AG20443 (cell line): ENCODE measurements at places on chromosomes 4 and X.

DNA sequence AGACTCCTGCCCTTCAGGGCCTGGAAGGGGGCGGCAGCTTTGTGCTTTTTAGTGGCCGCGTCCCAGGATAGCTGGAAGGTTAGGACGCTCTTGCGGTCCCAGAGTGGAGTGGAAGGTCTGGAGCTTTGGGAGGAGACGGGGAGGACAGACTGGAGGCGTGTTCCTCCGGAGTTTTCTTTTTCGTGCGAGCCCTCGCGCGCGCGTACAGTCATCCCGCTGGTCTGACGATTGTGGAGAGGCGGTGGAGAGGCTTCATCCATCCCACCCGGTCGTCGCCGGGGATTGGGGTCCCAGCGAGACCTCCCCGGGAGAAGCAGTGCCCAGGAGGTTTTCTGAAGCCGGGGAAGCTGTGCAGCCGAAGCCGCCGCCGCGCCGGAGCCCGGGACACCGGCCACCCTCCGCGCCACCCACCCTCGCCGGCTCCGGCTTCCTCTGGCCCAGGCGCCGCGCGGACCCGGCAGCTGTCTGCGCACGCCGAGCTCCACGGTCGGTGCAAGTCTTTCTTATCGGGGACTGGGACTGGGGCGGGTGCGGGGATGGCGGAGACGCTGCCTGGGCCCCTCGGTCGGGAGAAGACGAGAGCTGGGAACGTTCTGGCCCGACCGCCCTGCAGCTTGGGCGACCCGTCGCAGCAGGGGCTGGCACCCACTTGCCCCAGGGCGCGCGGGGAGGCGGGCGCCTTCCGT, at the start of gene EDNRA:
TSS of gene EDNRA (plus strand) at position 207 of the 686 bp plus-strand sequence. CDS start 4,585 bp downstream, outside the sequence.
- peak; percentile 78 for DNase-seq

DNA sequence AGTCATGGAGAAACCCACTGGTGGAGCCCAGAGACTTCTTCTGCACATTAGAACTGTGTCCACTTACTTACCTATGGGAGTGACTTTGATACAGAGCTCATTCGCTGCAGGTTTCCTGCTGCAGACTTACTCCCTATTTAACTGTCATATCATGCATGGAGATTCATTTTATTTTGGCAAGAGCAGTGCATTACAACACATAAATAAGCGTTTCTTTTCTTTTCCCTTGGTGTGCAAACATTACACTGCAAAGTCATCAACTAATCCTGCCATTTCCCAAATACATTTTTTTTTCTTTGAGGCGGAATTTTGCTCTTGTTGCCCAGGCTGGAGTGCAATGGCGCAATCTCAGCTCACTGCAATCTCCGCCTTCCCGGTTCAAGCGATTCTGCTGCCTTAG, 230.9 kb upstream of the SFRP2 start:
- no peak for DNase-seq

DNA sequence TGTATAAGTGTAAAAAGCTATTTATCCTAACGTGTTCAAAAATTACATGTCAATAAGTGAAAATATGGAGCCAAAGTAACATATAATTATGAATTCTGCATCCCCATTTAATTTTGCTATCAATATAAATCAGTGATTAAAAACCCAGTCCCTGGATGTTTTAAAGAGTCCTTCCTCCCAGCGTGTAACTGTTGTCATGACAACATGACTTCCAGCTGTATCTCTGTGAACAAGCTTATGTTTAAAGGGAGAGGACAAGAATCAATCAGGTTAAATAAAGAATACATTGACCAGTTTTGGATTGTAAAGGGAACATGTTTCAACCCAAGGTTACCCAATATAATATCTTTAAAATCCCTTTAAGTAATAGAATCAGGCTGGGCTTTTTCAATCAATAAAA, 219.7 kb downstream of the NSUN7 start:
- DNase-seq: no peak

- no peak for DNase-seq
Measured at GRCh38 chr4:47485768-47486167, 693 bp downstream of the ATP10D start.

- DNase-seq: no peak
Measured at GRCh38 chr4:76305033-76305687, 1.4 kb upstream of the STBD1 start.

DNA sequence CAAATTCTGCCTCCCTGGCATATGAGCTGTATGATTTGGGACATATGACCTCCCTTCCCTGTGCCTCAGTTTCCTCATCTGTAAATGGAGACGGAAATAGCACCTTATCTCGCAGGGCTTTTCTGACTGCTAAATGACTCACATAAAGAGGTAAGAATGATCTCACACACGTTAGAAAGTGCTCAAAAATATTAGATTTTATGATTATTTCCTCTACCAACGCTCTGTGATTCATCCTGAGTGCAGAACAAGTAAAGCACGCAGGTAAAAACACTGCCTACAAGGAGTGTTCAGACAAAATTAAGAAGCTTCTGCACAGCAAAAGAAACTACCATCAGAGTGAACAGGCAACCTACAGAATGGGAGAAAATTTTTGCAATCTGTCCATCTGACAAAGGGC, 21.1 kb downstream of the ACSL1 start:
- DNase-seq: no peak

- no peak for DNase-seq
Measured at GRCh38 chr4:18419780-18420179, 398.2 kb upstream of the LCORL start.

GRCh38 chr4:1556541-1557220, 127.4 kb downstream of the FAM53A start:
- DNase-seq: no peak

- DNase-seq: no peak
Measured at GRCh38 chr4:127015667-127016117, 617.1 kb upstream of the INTU start.

DNA sequence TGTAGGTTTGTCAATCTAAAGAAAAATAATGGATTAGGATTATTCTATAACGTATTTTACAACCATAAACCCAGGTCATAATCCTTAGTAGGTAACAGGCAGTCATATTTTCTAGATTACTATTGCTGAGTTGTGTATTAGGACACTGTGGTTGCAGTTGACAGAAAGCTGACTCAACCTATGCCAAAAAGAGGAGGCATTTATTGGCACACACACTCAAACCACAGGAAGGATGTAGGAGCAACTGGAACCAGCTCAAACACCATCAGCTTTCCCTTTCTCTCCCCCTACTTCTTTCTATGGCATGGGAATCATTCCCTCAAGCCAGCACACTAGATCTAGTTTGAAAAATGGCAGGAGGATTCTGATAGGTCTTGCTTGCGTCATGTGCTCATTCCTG, 136.4 kb upstream of the FAM9C start:
- DNase-seq: peak; percentile 7

- no peak for DNase-seq
Measured at GRCh38 chr4:5712517-5712916, 1.5 kb downstream of the EVC start.

GRCh38 chrX:45191383-45191782, 9.3 kb downstream of the DIPK2B start:
- no peak for DNase-seq

GRCh38 chrX:44974451-44974850, 101.5 kb downstream of the KDM6A start:
- peak; percentile 13 for DNase-seq

DNA sequence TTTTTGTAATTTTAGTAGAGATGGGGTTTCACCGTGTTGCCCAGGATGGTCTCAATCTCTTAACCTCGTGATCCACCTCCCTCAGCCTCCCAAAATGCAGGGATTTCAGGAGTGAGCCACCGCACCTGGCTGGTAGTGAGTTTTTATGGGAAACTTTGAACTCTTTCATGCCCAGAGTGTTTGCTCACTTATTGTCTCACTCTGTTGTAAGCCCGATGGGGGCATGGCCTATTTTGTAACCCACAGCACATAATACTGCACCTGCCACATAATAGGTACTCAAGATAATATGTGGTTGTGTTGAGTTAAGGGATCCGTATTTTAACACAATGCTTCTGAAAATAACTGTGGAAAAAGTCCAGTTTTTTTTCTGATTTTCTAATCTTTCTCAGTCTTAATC, 109.6 kb upstream of the GIMD1 start:
- no peak for DNase-seq

GRCh38 chr4:141130947-141131605, 2.2 kb downstream of the RNF150 start:
- DNase-seq: no peak

DNA sequence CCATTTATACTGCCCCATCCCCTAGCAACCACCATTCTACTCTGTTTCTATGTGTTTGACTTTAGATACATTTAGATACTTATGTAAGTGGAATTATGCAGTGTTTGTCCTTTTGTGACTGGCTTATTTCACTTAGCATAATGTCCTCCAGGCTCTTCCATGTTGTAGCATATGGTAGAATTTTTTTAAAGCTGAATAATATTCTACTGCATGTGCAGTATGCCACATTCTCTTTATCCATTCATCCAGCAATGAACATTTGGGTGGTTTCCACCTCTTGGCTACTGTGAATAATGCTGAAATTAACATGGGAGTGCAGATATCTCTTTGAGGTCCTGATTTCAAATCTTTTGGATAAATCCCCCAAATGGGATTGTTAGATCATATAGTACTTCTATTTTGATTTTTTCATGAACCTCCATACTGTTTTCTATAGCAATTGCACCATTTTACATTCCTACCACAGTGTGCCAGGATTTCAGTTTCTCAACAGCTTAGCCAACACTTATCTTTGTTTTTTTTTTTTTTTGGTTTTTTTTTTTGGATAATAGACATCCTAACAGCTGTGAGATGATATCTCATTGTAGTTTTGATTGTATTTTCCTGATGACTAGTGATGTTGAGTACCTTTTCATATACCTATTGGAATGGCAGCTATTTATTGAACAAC, 105.9 kb upstream of the LNX1 start:
- no peak for DNase-seq
